Right cardiac atrium (tissue), 5 donors: ENCODE measurements at places on chromosomes 11 and 22.

DNA sequence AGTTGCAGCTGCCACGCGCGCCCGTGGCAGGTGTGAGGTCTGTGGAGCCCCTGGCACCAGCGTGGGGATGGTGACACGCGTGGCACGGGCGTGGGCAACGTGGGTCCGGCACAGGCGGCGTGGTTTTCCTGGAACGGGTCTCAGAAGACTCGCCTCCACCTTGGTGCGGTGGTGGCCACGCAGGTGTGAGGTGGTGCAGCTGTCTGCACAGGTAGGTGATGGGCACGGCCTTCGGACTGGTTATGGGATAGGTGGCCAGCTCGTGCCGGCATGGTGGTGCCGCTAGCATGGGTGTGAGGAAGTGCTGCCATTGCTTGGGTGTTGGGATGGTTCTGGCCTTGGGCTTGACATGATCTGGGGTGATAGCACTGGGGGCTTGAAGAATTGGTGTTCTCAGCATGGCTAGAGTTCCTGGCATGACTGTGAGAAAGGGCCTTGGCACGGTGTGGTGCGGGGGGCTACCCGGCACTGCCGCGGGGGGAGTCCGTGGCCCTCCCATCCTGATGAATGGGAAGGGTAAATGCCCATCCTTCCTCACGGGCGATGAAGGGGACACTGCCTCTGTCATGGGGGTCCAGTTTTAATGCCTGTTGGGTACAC, 531 bp downstream of the DAGLA start:
- DNase-seq = no peak

- DNase-seq = peak; percentile 41
These were observed 10.1 kb upstream of the MRPL23 start for GRCh38 chr11:1936781-1937615.

DNA sequence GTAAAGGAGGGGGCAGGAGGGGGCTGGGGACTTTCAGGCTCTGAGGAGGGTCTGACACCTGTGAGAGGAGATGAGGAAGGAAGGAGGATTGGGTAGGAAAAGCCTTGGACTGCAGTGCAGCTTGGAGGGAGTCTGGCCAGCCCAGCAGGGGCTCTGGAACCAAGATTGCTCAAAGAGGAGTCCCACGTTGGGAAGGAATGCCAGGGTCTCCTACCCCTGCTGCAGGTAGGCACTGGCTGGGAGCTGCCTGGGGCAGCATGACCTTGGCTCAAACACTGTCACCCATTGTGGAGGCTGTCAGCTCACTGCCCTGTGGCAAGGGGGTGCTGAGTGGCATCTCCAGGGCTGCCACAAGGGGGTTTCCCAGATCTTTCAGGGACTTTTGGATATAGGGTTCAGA, 94.5 kb downstream of the RPS6KA4 start:
- no peak for DNase-seq

GRCh38 chr11:60657888-60658287, 41.5 kb upstream of the MS4A8 start:
- DNase-seq = no peak
